Astrocyte (in vitro differentiated cells and primary cell): ENCODE measurements at places on chromosomes 5 and 9. TPM values are rescaled to one million over a fixed set of nuclear protein-coding genes. Genes with fewer than 3 reads are reported as not detected.

DNA sequence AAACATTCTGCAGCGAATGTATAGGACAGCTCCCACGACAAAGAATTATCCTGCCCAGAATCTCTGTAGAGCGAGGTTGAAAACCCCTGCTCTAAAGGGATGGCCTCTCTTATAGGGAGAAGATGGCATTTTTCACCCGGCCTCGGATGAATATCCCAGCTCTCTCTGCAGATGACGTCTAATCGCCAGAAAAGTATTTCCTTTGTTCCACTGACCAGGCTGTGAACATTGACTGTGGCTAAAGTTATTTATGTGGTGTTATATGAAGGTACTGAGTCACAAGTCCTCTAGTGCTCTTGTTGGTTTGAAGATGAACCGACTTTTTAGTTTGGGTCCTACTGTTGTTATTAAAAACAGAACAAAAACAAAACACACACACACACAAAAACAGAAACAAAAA is 17.4 kb upstream of the RARS1 start:
- DNase-seq, result peak; percentile 89

SLC34A3 gene
- 0.09 TPM in 1 of 2 replicates, not detected in the other for total RNA-seq

- peak; percentile 10 for DNase-seq
Measured at GRCh38 chr5:54159153-54159892, 151.1 kb downstream of the ARL15 start.

- DNase-seq, result peak; percentile 14
Measured at GRCh38 chr5:56900858-56901578, 8.4 kb upstream of the SETD9 start.

DNA sequence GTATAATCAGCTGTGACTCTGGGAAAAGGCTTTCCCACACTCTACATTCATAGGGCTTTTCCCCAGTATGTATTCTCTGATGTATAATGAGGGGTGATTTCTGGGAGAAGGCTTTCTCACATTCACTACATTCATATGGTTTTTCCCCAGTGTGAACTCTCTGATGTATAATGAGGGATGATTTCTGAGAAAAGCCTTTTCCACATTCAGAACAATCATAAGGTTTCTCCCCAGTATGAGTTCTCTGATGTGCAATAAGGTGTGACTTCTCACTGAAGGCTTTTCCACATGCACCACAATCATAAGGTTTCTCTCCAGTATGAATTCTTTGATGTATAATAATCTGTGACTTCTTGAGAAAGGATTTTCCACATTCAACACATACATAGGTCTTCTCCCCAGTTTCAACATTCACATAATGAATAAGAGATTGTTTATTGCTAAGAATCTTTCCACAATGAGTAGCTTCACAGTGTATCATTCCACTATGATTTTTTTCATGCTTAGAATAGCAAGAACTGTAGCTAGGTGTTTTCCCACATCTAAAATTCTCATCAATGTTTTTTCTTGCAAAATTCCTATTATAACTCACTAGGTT is 26.7 kb upstream of the ZNF300 start:
- DNase-seq, result peak; percentile 6

DNA sequence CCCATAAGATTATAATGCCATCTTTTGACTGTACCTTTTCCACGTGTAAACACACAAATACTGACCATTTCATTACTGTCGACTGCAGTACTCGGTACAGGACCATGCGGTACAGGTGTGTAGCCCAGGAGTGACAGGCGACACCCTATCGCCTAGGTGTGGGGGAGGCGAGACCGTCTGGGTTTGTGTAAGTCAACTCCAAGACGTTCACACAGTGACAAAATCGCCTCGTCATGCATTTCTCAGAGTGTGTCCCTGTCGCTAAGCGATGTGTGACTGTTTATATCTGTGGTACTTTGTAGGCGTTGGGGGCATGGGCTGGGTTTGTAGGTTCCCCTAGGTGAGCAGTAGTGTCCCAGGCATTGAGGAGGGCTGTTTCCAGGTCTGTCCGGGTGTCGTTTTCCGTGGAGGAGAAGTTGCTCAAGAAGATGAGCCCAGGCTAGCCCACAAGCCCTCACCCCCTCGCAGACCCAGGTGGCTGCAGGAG is 20.3 kb downstream of the NEK6 start:
- DNase-seq, result no peak

DNA sequence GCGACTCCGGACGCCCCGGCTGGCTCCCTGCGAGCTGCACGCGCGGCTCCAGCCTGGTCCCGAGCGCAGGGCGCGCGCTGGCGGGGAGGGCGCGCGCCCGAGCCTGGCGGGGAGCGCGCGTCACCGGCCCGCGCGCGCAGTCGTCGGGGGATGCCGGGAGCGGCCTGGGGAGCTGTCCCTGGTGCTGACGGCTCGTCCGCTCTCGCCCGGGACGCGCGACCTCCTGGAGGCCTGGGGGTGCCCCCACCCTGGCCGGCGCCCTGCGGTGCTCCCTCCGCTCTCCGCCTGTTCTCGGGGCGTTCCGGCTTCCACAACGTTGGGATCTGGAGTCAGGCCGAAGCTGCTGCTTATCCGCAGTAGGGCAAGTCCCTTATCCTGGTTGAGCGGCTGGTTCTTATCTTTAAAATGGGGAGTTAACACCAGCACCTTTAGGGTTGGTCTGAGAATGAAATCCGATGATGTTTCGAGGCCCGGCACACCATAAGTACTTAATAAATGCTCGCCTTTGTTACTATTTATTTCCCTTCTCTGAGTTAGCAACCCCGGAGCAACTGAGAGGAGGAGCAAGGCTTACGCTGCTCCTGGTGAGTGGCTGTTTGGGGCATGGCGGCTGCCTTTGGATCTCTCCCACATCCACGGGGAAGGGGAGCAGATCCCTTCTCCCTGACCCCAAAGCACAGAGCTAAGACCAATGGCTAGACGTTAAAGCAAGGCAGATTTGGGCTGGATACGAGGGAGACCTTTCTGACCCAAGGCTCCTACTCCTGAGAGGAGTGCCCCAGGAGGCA is at the start of gene FAM163B:
Gene FAM163B, minus strand, starts transcription at position 79 of the 788 bp plus-strand sequence. CDS start 29,166 bp downstream, outside the sequence.
- peak; percentile 27 for DNase-seq

DNA sequence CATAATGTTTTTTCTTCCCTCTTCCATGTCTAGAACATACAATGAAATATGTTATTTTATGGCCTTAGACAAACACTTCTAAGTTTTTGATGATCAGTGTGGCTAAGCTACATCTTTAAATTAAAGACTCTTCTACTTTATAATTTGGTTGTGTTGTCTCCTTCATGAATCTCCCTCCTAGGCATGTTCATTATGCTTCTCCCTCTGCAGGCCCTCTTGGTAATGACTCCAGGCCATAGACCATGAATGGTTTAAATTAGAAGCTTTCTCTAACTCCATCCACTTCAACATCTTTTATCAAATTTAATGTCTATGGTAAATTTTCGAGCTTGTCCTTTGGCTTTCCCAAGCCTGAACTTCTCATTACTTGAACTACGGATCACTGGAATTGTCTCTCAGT is 342.7 kb upstream of the ADAMTS16 start:
- no peak for DNase-seq

DNA sequence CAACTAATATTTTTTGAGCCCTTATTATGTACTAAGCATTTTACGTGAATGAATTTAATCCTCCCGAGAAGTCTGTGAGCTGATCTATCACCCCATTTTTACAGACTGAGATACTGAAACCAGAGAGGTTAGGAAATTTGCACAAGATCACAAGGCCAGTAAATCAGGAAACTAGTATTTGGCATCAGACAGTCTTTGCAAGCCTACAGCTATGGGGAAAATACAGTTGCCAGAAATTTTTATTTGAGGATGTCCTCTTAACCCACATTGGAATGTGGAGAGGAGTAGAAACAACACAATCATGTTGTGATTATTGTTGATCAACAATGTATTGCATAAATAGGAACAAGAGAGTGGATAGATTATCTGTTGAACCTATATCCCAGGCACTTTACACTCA is 2.3 kb upstream of the SLC46A2 start:
- DNase-seq, result no peak

RLN2 gene
- 0.52 and 0.55 TPM in 2 replicates for total RNA-seq

DNA sequence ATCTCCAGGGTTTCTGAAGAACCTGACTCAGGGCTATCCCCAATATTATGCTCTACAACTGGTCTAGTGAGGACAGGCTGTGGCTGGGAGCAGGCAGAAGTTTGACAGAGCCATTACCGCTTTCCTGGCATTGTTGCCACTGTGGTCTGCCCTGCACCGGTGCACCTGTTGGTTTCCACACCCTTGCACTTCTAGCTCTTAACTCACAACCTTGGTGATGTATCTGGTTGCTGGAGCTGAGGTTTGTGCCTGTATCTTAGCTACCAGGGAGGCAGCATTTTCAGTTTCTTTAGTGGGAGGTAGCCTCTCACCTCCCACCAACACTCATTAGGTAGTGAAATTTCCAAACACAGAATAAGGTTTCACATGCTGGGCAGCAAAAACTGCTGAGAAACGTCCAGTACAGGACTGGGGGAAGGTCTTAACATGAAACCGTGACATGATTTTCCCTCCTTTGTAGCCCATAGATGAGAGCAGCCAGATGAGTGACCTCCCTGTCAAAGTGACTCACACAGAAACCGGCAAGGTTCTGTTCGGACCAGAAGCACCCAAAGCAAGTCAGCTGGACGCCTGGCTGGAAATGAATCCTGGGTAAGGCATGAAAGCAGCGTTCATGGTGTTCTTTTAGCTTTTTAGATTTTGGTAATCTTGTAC is 57.7 kb downstream of the SMARCA2 start:
- no peak for DNase-seq

SLC36A2 gene
- total RNA-seq, result not detected in 2 replicates

DNA sequence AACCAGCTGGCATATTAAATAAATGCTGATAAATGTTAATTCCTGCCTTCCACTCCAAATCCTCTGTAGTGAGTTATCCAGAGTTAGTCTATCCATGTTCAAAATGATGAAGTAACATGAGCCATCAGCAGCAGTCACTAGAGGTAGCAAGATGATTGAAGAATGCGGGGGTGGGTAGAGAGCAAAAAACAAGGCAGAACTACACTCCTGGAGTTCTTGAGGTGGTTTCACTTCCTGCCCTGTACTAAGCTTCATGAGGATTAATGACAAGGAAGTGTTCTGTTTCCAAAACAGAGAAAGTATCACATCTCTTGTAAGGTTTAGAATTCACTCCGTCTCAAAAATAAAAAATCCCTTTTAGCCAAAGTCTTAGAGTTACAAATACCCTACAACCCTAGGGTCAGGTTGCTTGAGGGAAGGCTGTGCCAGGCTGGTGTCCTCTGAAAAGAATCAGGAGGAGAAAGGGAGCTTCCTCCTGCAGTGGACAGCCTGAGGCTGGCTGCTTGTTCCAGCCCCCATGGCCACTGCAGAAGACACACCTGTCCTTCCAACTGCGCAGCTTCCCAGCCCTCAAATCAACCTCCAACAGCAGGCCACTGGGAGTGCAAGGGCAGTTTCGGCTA is 180.2 kb downstream of the DENND1A start:
- DNase-seq, result peak; percentile 26

DNA sequence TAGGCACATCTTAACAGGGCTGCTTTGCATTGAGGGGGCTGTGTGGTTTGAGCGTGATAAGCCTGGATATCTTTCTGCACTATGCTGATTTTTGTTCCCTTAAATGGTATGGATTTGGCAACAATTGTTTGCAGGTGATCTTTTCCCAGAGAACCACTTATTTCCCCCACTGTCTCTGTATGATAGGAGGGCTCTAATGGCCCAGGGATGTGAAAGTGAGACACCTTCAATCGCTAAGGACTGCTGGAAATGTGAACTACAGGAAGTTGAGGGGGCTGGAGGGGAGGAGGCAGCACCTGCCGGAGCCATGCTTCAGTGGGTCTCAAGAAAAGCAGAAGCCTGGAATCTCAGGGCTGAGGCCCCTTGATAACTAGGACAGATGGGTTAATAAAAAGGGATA is 29.4 kb downstream of the SYK start:
- DNase-seq, result no peak
